ENCODE measurements at places on chromosomes 11 and 22.

- DNase-seq = peak; percentile 85
Observed at GRCh38 chr11:62171261-62171723, 18.7 kb upstream of the SCGB1D1 start.

DNA sequence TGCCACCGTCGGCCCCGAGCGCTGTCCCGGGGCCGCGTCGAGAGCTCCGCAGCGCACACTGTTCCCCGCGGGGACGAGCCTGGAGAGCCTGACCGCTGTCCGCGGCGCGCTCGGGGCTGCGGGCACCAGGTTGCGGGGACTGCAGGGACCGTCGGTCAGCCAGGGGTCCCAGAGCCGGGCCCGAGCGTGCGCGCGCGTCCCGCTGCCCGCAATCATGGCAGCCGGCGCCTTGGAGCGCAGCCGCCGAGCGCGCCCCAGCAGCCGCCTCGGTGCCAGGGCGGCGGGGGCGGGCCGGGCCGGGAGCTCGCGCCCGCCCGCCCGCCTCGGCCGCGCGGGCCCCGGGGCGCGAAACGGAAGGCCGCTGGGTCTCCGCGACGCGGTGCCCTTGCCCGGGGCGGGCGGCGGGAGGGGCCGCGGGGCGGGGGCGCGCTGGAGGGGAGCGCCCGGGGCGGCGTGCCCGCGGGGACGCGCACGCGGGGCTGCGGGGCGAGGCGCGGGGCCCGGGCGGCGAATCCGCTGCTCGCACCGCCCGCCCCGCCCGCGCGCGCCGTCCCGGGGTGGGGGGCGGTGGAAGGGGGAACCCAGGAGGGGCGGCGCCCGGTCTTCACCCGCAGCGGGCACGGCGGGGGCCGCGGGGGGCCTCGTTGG lies 79.4 kb upstream of the PPARA start:
- peak; percentile 53 for DNase-seq

GRCh38 chr11:18706330-18707243 lies 8.0 kb downstream of the TMEM86A start:
- DNase-seq = peak; percentile 37

DNA sequence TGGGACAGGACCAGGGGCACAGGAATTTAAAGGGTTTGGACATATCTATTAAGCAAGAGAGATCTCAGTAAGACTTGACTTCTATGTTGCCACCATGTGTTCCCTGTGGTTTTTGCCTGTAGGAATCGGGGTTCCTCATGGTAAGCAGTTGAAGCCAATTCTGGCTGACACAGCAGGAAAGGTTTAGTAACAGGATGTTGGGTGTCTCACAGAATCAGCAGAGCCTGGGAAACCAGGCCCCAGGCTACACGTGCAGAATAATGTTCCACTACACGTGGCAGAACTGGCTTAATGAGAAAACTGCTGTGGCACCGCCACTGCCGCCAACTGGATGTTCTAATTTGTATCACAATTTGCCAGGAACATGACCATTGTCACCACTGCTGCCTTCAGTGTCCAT lies 264.6 kb upstream of the PLET1 start:
- DNase-seq = no peak
